ENCODE measurements at places on chromosomes 5 and 9.

- DNase-seq = no peak
These were observed 10.6 kb upstream of the AGXT2 start for GRCh38 chr5:35058374-35058788.

GRCh38 chr9:20579524-20580314 is 42.6 kb downstream of the MLLT3 start:
- DNase-seq = no peak

GRCh38 chr9:4583001-4583400 is 79.1 kb upstream of the PLPP6 start:
- DNase-seq = no peak

DNA sequence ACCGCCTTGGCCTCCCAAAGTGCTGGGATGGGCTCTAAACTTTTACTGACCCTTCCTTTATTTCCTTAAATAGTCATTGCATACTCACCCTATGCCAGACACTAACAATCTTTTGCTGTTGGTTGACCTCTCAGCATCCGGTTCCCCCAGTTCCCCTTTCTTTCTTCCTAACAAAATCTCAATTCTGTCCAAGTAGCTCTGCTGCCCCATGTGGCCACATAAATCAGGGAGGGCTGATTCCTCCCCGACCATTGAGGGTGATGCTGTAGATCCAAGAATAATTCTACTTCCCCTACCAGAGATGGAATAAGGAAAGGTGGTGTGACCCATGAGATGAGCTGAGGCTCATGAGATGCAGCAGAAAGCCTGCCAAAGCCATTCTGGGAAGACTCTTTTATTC is 315.3 kb upstream of the MSX2 start:
- DNase-seq = no peak

DNA sequence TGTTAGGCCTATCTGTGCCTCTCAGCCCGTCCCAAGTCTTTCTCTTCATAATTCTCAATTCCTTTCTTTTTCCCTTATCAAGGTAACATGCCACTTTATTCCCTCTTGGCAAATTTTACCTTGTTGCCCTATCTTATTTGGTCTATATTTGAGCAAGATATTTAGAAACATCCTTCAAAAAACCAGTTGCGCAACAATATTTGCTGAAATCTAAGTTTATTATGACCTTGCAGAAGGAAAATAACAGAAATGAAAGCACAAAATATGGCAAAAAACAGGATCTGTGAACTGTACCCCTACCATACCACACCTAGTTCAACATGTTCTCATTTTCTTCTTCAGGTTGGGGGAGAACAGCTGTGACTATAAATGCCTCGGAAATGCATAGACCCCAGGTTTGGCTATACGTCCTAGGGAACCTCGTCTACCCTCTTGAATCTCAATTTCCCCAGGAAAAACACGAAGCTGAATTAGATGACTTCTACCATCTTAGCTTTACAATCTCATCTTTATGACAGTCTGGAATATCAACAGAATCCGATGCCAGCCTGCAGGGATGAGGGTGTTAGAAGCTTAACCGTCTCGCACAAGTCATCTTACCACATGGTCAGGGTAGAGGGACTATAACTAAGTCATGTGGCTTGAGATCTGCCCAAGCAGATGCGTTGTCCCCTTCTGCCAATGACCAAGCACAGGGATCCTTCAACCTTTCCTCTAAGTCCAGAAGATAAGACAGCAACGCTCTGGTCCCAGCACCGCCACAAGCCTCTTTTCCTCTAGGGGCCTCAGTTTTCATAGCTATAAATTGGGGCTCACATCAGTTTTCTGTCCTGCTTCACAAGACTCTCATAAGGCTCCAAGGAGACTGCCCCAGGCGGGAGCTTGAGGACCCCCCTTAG is 1.3 kb downstream of the LCP2 start:
- DNase-seq = no peak

- no peak for DNase-seq
These were observed 65.1 kb downstream of the WWC1 start for GRCh38 chr5:168356592-168356991.

GRCh38 chr9:37801959-37802711 is 1.5 kb downstream of the DCAF10 start:
- no peak for DNase-seq

GRCh38 chr5:63831381-63831780 is 130.9 kb downstream of the HTR1A start:
- DNase-seq = no peak

DNA sequence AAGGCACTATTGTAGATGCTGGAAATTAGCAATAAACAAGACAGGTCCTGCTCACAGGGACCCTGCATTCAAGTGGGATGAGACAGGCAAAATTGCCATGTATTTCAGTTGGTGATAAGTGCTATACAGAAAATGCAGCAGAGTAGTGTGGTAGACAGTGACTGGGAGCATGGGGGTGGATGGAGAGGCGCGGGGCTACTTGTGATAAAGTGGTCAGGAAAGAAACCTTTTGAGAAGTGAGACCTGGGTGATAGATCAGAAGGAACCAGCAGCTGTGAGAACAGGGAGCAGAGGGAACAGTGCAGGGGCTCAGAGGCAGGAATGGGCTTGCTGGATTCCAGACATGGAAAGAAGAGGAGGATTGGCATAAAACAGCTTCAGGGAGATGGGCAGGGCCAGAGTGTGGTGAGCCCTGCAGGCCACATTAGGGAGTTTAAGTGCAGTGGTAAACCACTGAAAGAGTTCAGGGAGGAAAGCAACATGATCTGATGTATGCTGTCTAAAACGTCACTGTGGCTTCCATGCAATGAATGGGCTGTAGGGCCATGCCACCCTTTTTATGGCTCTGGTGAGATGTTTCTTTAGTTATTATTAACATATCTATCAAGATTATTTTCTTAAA is 7.3 kb downstream of the CRHBP start:
- no peak for DNase-seq

GRCh38 chr9:116352958-116353357 is 199.4 kb downstream of the PAPPA start:
- DNase-seq = no peak
